Hematopoietic multipotent progenitor cell treated with erythropoietin and hydrocortisone succinate and interleukin-3 and kit ligand, for 8 days (in vitro differentiated cells): ENCODE measurements at places on chromosomes 4 and X.

- DNase-seq: peak; percentile 19
Observed at GRCh38 chr4:54700986-54701385, 43.2 kb downstream of the KIT start.

DNA sequence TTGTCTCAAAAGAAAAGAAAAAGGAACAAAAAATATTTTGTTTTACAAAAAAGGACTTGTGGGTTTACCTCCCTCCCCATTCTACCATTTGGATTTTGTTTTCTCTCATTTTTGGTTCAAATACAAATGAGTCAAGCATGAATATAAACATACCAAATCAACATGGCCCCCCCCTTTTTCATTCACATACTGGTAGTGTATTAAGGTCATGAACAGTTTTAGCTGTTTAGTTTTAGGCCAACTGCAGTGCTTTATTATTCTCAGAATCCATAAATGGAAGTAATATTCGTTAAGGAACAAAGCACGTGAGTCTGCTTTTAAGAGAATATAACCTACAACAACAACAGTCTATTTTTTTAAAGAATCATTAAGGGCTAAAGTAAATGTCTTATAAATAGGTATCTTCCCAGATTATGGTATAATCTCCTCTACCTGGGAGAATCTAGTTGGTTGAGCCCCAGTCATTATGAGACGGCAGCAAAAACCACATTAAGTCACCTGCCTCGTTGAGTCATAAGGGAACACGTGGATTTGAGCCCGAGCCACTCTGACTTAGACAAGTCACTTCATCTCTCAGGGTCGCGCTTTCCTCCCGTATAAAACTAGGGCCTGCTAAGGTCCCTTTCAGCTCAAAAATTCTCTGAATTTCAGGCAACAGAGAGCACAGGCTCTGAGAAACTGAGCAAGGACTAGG lies 26.7 kb downstream of the BCLAF3 start:
- DNase-seq: no peak

- no peak for DNase-seq
Observed at GRCh38 chr4:96317891-96318290, 478.0 kb downstream of the PDHA2 start.

GRCh38 chrX:21993265-21993664 lies 38.9 kb upstream of the PHEX start:
- DNase-seq: peak; percentile 63

- DNase-seq: no peak
Observed at GRCh38 chr4:86357608-86358007, 2.2 kb downstream of the MAPK10 start.

GRCh38 chr4:64584981-64585557 lies 175.8 kb upstream of the TECRL start:
- peak; percentile 60 for DNase-seq

DNA sequence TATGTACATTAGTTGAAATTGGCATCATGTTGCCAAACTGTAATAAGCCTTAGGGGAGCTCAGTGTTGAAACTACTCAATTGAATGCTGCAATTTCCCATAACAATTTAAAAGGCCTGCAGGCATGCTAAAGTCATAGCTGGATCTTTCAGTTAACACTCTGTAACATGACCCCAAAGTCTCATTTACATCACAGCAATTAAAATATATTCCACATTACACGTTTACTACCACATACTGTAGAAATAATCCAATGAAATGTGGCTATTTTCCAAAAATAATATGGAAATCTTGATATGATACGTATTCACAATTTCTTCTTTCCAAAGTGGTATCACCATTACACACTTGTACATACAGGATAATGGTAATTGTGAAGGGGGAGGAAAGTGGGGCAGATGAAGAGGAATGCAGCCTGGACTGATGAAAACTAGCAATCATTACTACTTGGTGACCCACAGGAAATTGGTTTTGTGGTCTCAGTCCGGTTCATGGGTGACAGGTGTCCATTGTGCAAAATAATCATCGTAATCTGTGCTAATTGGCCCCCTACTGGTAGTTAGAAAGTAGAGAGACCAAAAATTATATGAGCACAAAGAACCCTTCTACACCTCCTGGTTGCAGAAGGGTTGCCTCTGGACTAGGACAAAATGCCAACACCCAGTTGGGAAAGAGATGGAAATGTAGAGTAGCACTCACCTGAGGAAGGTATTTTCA lies 63.7 kb downstream of the TENM3 start:
- no peak for DNase-seq

GRCh38 chr4:36177946-36178345 lies 66.4 kb downstream of the ARAP2 start:
- no peak for DNase-seq

- DNase-seq: no peak
Observed at GRCh38 chrX:116490104-116490503, 27.3 kb upstream of the CT83 start.

DNA sequence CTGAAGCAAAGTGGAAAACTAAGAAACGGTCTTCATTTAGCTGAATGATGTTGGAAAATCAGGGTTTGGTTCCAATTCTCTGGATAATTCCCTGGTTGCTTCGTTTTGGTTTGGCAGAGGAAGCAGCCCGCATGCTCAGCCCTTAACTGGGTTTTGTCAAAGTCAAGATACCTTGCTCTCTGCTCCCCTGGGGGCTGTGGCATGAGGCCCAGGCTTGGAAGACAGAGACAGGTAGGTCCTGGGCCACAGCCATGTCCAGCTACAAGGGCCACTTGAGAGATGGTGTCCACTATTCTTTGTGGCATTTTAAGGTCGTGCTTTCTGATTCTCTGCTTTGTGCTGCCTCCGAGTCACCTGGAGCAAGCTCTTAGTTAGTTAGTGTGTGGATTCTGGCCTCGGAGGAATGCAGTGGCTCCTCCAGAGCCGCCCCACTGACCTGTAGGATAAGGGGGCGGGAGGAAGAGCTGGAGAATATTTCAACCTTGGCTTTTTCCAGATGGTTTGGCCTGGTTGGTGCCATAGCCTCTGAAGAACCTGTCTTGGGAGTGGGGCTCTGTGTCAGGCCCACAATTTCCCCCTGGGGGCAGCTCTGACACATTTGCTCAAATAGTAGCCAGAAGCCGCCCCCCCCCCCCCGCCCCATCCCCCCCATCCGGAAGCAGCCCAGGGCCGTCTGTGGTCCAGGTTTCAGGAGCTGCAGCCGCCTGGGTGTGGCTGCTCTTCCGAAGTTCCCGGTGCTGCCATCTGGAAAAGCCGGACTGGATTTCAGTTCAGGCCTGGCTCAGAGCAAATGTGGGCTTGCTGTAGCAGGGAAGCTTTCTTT lies 147.1 kb downstream of the NHS start:
- no peak for DNase-seq

GRCh38 chr4:88077911-88078524 lies 70.6 kb downstream of the PKD2 start:
- no peak for DNase-seq

DNA sequence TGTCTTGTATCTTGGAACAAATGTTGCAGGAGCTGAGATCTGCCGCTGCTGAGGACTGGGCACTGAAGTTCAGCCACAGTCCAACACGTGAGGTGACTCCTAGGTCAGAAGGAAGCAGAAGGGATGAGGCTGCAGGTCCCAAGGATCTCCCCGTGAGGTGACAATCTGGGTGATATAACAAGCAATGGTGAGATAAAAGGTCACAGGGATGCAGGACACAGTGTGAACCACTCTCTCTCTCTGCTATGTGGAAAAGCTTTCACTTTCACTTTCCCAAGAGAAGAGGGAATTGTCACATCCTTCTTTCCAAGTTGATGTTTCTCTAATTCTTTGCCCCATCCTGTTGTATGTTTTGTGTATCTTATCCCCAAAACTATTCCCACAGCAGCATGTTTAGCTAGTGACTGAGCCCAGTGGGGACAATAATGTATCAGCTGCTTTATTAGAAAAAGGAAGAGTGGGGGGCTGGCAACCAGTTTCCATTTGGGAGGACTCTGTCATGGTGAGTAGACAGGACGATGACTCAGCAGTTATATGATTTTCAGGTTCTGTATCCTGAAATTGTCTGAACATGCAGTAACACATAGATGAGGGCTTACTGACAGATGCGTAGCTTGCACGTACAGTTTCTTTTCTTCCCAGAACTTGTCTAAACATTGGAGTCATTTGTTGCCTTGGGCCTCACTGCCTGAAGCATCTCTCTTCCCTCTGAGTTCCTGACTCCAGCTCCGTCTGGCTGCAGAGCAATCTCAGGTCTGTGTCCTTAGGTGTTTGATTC lies 1415.8 kb upstream of the TENM3 start:
- no peak for DNase-seq

GRCh38 chr4:107825072-107825824 lies 516 bp downstream of the SGMS2 start:
- DNase-seq: no peak

- no peak for DNase-seq
Observed at GRCh38 chr4:32148111-32148666, 1428.0 kb downstream of the PCDH7 start.

DNA sequence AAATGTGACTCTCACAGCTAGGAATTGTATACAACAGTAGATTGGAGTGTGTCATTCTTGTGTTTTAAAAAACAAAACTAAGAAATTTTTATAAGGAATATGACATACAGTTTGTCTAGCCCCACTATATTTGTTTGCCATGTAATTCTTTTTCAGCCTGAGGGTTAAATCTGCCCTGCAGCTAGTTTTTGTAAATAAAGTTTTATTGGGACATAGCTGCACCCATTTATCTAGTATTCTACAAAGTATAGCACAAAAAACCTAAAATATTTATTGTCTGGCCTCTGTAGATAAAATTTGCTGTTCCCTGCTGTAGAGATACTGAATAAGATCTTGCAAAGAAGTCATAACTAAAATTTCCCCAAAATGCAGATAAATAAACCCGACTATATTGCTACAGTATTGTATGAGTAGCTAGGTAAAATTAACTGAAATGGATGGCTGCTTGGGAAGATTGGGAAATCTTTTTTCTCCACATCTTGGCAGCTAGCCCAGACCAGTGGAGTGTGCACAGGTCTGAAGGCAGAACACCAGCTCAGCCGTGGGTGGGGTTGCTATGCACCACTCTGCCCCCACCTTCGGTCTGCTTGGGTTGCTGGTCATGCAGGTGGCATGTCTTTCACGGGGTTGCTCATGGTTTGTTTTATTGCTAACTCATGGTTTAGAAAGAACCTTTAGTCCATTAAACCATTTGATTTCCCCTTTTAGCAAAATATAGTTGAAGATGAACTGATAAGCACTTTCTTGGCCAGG lies 127.9 kb downstream of the KLHL8 start:
- peak; percentile 93 for DNase-seq

GRCh38 chrX:111504941-111505340 lies 6.5 kb upstream of the SERTM2 start:
- no peak for DNase-seq

GRCh38 chr4:158094413-158095134 lies 78.3 kb downstream of the GASK1B start:
- DNase-seq: no peak

DNA sequence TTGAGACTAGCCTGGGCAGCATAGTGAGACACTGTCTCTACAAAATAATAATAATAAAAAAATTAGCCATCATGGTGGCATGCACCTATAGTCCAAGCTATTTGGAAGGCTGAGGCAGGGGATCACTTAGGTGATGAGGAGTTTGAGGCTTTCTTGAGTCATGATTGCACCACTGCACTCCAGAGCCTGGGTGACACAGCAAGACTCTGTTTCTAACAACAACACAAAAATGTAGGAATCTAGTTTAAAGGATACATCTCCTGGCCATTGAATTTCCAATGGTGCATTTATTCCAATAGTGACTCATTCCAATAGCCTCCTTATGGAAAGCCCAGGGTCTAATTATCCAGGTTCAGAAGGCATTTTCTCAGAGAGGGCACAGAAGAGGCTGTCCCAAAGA lies 21.9 kb upstream of the HERC6 start:
- no peak for DNase-seq

DNA sequence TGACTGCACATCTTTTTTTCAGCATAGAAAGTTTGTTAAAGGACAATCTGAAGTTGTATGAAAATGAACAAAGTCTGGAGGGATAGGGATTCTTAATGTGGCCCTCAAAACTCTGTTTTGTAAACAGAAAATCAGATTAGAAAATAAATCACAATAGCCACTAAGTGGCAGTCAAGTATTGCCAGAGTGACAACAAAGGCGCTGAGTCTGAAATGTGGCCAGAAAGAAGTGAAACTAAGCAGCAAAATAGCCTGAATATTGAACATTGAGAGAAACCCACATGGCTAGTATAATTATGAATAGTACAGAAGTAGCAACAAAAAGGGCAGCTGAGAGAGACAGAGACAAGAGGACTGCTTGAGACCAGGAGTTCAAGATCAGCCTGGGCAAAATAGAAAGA lies 81.1 kb upstream of the CT45A1 start:
- DNase-seq: no peak

DNA sequence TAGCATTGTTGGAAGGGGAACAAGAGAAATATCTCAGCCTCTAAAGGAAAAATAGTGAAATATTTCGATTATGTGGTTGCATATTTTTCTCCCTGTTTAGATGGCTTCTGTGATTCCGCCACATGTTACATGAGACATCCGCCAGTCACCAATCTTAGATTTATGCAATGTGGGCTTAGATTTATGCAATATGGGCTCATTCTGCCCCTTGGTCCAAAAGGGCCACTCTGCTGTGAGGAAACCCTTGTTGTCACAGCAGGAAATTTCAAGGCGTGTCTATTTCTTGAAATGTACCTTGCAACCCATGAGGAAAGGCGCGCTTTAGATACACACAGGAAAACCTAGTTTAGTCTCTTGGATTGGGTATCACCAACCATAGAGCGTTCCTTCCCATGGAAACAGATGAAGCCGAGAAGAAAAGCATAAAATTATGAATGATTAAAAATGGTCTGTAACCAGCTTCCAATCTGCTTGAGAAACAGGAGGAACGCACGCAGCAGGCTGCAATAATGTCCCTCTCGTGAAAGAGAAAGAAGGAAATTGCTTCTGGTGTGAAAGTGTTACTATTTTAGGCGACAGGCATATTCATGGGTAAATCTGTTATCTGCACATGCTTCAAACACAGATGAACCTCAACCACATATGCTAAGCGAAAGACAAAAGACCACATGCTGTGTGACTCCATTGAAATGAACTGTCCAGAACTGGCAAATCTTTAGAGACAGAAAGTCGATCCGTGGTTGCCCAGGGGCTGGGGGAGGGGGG lies 3.7 kb downstream of the RS1 start:
- DNase-seq: no peak

DNA sequence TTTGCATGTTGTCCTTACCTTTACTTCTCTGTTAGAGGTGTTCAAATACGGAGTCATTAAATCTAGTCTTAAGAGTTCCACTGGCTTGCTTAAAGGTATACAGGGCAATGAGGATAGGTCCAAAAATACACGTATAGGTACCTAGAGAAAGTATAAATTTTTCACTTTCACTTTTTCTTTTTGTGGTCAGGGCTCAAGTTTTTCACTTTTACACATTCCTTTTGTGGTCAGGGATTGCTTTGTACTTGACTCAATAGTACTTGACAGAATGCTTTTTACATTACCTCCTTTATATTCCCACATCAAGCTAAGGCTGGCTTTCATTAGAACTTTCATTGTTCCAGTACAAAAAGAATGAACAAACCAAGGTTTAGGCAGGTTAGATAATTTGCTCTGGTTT lies 21.7 kb downstream of the TMEM184C start:
- DNase-seq: no peak

DNA sequence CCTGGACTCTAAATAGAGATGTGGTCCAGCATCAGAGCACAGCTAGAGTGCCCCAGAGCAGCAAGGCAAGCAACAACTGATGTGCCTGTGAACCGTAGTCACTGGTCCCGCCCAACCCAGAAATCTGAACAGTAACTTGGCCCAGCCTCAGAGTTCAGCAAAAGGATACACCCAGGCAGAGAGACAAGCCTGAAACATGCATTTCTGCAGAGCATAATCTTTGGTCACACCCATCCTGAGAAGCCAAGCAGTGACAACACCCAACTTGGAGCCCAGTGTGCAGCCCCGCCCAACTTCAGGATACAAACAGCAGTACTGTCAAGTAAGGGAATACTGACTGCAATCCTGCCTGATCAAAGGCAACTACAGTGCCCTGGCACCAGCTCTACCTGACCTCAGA lies 78.9 kb downstream of the CCDC160 start:
- peak; percentile 81 for DNase-seq
